ENCODE measurements at places on chromosomes 1 and 21.

- H3K27me3 ChIP-seq = no peaks in the 10 kb centered on the region
- H3K27ac ChIP-seq = no peak overlapping the region
- H3K4me3 ChIP-seq = no peak overlapping the region
- peaks cover 8% of the 10 kb centered on the region for H3K4me1 ChIP-seq
- no peaks in the 10 kb centered on the region for H3K36me3 ChIP-seq
These were observed 3.0 kb downstream of the FBXO44 start for GRCh38 chr1:11657654-11658053.

GRCh38 chr1:101367630-101368029, 130.8 kb downstream of the S1PR1 start:
- DNase-seq = no peak
- no peaks in the 10 kb centered on the region for H3K27me3 ChIP-seq
- H3K4me1 ChIP-seq = peaks cover 11% of the 10 kb centered on the region
- no peak overlapping the region for H3K27ac ChIP-seq

DNA sequence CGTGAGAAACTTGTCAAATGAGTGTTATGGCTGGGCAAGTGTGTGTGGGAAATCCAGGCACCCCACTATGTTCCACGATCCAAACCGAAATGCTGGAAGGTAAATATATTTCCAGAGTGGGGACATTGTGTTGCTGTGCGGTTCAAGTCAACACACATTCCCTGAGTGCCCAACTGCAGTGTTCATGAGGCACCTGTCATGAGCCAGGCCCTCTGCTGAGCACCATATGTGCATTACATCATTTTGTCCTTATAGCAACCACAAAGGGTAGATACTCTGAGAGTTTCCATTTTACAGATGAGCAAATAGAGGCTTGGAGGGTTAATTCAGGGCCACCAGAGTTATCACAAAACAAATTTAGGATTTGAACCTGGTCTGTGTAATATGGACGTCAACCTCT, 59.9 kb upstream of the SOD1 start:
- DNase-seq = no peak
- H3K27me3 ChIP-seq = peaks cover 5% of the 10 kb centered on the region
- no peaks in the 10 kb centered on the region for H3K36me3 ChIP-seq
- H3K4me1 ChIP-seq = peaks cover 3% of the 10 kb centered on the region
- no peak overlapping the region for H3K27ac ChIP-seq

- no peak overlapping the region for H3K4me3 ChIP-seq
- DNase-seq = no peak
- no peaks in the 10 kb centered on the region for H3K36me3 ChIP-seq
- H3K27me3 ChIP-seq = no peaks in the 10 kb centered on the region
These were observed 2.3 kb downstream of the EPS8L3 start for GRCh38 chr1:109761227-109762038.

GRCh38 chr21:39300587-39300986, 12.8 kb downstream of the BRWD1 start:
- peaks cover 26% of the 10 kb centered on the region for H3K4me1 ChIP-seq
- no peaks in the 10 kb centered on the region for H3K27me3 ChIP-seq
- H3K36me3 ChIP-seq = peaks cover 10% of the 10 kb centered on the region
- H3K27ac ChIP-seq = no peak overlapping the region
- no peak overlapping the region for H3K4me3 ChIP-seq

DNA sequence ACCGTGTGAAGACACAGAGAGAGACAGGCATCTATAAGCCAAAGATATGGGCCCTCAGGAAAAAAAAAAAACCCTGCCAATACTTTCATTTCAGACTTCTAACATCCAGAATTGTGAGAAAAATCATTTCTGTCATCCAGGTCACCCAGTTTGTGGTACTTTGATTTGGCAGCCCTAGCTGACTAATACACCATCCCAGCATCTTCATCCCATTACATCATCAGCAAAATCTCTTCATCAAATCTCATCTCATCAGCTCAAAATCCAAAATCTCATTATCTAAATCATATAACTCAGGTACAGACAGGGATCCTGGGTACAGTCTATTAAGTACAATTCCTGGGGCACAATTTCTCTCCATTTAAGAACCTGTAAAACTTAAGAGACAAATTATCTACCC, 51.9 kb upstream of the GJA8 start:
- no peak overlapping the region for H3K27ac ChIP-seq
- H3K4me3 ChIP-seq = no peak overlapping the region
- peaks cover 46% of the 10 kb centered on the region for H3K27me3 ChIP-seq
- no peak for DNase-seq

DNA sequence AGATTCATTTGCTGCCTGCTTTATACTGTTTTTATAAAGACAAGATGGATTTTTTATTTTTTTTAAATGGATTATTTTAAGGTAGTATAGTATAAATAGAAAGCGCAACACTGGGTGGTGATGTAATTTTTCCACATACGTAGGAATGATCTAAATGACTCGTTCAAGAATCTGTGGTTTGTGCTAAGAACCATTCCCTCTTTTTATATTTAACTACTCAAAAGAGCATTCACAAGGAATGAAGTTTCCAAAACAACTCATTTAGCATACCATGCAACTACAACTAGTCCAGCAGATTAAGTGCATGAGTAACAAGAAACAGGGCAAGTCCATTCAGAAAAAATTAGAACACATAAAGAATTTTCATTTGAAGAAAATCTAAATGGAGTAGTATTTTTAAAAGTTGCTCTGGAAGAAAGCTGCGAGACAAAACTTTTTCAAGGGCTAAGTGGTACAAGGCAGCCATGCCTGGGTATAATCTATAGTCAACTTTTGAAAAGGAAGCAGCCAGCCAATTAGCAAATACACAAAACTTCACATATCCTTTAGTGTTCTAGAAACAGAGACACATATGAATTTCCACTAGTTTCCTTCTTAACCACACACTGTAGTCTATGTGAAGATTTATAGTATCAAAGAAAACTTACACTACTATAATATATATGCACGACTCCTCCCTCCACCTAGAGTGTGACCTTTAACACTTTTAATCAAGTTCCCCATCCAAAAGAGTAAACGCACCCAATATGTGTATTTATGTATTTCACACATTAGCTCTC, 23.4 kb downstream of the GTF2B start:
- peaks cover 37% of the 10 kb centered on the region for H3K4me1 ChIP-seq
- H3K36me3 ChIP-seq = peaks cover 6% of the 10 kb centered on the region
- no peak for DNase-seq
- no peak overlapping the region for H3K27ac ChIP-seq
- H3K4me3 ChIP-seq = no peak overlapping the region

DNA sequence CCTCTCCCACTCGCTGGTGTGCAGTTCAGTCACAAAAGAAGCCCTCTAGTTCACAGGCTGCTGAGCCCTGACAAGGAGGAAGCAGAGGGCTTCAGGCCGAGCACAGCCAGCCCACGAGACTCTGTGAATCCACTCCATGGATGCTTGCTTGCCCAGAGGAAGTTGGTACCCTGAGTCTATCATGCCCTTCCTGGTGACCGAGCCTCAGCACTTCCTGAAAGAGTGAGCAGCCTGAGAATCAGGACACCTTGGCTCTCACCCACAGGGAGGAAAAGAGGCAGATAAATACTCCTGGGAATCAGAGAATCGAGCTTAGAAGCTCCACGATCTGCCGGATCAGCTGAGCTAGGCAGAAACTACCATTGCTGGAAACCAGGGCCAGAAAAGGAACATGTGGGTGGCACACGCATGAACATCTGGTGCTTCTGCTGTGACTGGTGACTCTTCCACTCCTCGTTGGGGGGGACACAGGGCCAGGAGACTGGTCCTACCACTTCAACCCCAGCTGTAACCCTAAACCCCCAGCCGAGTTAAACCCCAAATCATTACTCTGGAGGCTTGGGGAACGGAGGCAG, 376.3 kb upstream of the CAMK1G start:
- no peaks in the 10 kb centered on the region for H3K36me3 ChIP-seq
- no peak overlapping the region for H3K4me3 ChIP-seq
- H3K27ac ChIP-seq = no peak overlapping the region
- H3K4me1 ChIP-seq = no peaks in the 10 kb centered on the region
- DNase-seq = no peak
- peaks cover 39% of the 10 kb centered on the region for H3K27me3 ChIP-seq

DNA sequence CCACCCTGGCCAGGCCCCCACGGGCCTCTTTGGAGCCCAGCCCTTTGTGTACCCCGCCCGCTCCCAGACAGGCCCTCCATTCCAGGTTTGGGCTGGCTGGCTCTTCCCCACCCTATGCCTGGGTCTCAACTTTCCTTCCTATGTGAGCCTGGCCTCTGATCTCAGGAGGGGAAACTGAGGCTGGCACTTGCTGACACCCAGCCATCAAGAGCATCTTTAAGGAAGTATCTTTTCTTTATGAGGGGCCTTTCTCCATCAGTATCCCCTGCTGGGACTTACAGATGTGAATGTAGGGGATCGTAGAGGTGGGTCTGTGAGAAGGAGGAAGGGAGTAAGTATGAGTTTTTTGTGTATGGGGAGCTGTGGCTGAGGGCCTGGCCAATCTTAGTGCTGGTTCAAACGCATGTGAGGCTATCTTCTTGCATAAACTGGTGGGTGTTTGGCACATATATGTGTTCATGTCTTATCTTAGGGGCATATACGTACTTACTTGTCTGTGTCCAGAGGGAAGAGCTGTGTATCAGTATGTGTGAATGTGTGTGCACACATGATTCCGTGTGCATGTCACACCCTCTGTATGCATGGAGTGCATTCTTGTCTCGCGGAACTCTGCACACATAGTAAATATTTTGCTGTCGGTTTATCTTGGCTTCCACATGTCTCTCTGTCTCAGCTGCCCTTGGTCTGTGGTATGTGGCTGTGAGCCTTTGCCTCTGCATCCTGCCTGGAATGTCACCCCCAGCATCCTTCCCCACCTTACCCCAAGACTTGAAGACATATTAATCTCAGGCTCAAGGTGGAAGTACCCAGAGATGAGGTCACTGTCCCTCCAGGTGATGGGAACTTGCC, 5.4 kb downstream of the NECTIN4 start:
- no peaks in the 10 kb centered on the region for H3K27me3 ChIP-seq
- H3K36me3 ChIP-seq = no peaks in the 10 kb centered on the region
- H3K4me1 ChIP-seq = no peaks in the 10 kb centered on the region

GRCh38 chr1:92201973-92202372, 15.7 kb upstream of the C1orf146 start:
- H3K4me1 ChIP-seq = no peaks in the 10 kb centered on the region
- no peaks in the 10 kb centered on the region for H3K36me3 ChIP-seq
- H3K27ac ChIP-seq = no peak overlapping the region
- no peaks in the 10 kb centered on the region for H3K27me3 ChIP-seq
- H3K4me3 ChIP-seq = no peak overlapping the region
- DNase-seq = no peak

GRCh38 chr1:154751690-154752089, 118.4 kb downstream of the KCNN3 start:
- no peaks in the 10 kb centered on the region for H3K36me3 ChIP-seq
- peak overlapping the region; percentile 59 for H3K4me3 ChIP-seq
- H3K27ac ChIP-seq = no peak overlapping the region
- H3K27me3 ChIP-seq = peaks cover 27% of the 10 kb centered on the region
- peaks cover 21% of the 10 kb centered on the region for H3K4me1 ChIP-seq
- no peak for DNase-seq

DNA sequence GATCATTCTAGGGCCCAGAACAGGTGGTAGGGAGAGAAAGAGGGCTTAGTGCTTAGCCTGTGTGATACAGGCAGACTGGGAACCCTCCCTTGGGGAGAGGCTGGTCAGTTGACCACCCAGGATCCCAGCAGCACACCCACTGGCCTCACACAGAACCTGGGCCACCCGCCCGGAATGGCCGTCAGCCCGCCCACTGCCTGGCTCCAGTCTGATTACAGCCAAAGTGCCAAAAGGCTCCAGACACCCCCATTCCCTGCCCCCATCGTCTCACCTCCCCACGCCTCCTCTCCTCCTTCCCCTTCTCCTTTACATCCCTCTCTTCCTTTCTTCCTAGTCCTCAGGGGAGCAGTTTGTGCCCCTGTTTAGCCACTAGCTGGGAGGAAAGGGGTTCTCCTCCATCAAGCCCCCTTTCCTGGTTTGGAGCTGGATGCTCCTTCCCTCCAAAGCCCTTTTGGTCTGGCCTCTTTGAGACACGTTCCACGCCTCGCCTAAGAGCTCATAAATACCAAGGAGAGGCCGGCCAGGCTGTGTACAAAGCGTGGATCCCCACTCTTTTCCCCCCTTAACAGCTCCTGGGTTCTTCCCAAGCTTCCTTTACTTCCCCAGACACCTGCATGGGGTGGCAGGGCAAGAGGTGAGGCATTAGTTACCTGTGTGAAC, 4.6 kb upstream of the WNT2B start:
- H3K36me3 ChIP-seq = no peaks in the 10 kb centered on the region
- peaks cover 50% of the 10 kb centered on the region for H3K27me3 ChIP-seq
- no peak overlapping the region for H3K4me3 ChIP-seq

GRCh38 chr1:169925505-169926482, 32.1 kb upstream of the SCYL3 start:
- no peak overlapping the region for H3K27ac ChIP-seq
- peaks cover 4% of the 10 kb centered on the region for H3K36me3 ChIP-seq
- H3K4me3 ChIP-seq = no peak overlapping the region

GRCh38 chr1:8249838-8250237, 68.1 kb upstream of the SLC45A1 start:
- no peak for DNase-seq
- H3K4me3 ChIP-seq = no peak overlapping the region
- H3K36me3 ChIP-seq = no peaks in the 10 kb centered on the region
- H3K27me3 ChIP-seq = no peaks in the 10 kb centered on the region
- H3K4me1 ChIP-seq = peaks cover 4% of the 10 kb centered on the region
- no peak overlapping the region for H3K27ac ChIP-seq

DNA sequence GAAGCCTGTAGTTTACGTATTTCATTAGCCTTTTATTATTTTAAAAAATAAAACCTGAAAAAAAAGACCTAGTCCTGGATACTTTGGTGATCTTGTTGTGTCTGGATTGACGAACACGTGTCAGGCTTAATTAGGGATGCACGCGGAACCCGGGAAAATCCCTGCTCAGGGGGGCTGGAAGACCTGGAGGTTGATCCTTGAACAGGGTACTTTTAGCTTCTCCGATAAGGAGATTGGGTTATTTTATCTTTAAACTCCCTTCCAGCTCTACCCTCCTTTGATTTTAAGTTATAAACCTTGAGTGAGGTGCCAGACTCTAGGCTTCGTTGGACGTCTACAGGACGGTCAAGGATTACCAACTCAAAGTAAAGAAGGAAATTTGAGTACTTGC, 552 bp upstream of the ZNF691 start:
- peaks cover 28% of the 10 kb centered on the region for H3K4me1 ChIP-seq
- no peak for DNase-seq
- H3K27me3 ChIP-seq = no peaks in the 10 kb centered on the region
- peak overlapping the region; percentile 97 for H3K4me3 ChIP-seq

- H3K4me3 ChIP-seq = no peak overlapping the region
- H3K36me3 ChIP-seq = no peaks in the 10 kb centered on the region
- H3K4me1 ChIP-seq = no peaks in the 10 kb centered on the region
- H3K27me3 ChIP-seq = no peaks in the 10 kb centered on the region
These were observed 299.1 kb downstream of the HHAT start for GRCh38 chr1:210627755-210628154.

DNA sequence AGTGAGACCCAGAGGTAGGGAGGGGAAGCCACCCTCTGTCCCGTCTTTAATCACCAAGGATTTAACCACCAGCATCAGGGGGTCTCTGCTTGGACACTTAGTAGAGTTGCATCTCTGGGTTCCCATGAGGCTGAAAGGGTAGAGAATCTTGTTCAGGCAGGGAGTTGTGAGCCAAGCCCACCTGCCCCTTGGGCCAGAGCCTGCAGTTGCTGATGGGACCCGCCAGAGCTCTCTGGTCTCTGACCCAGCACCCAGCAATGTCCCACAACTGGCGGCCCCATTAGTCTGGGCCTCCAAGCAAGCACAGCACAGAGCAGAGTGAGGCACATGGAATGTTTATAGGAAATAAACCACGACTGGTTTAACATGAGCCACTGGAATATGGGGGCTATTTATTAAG, 166.3 kb downstream of the TRIM33 start:
- H3K27me3 ChIP-seq = peaks cover 20% of the 10 kb centered on the region
- DNase-seq = no peak
- H3K36me3 ChIP-seq = no peaks in the 10 kb centered on the region
- peak overlapping the region; percentile 9 for H3K4me3 ChIP-seq

GRCh38 chr1:156663178-156663577, 14.0 kb downstream of the NES start:
- no peaks in the 10 kb centered on the region for H3K27me3 ChIP-seq
- H3K27ac ChIP-seq = no peak overlapping the region
- no peaks in the 10 kb centered on the region for H3K36me3 ChIP-seq

All from naive B cell (primary cell).